ENCODE measurements at places on chromosomes 5 and 9. TPM values are rescaled to one million over a fixed set of nuclear protein-coding genes. Genes with fewer than 3 reads are reported as not detected.

The EIF4EBP3 gene
- 18.5 TPM for total RNA-seq

The WNK2 gene
- 201 TPM for total RNA-seq

The EGFLAM gene
- total RNA-seq, result 0.46 TPM

The CCL21 gene
- 45.9 TPM for total RNA-seq

The NPR3 gene
- 24.0 TPM for total RNA-seq

The SPATA31C1 gene
- not detected for total RNA-seq

The PCDHGC4 gene
- 1.6 TPM for total RNA-seq

The ZFP37 gene
- total RNA-seq, result 0.43 TPM

The MAMDC4 gene
- total RNA-seq, result 15.4 TPM

The TMC1 gene
- total RNA-seq, result 0.77 TPM

The FAM78A gene
- 1.4 TPM for total RNA-seq

The ZNF618 gene
- 6.2 TPM for total RNA-seq

The HAPLN1 gene
- total RNA-seq, result 1.5 TPM

The PFN3 gene
- total RNA-seq, result not detected

The ZCCHC10 gene
- 29.2 TPM for total RNA-seq

The IL13 gene
- not detected for total RNA-seq

The NUP188 gene
- total RNA-seq, result 36.7 TPM

The BARHL1 gene
- not detected for total RNA-seq

The PRLR gene
- 10.3 TPM for total RNA-seq

Data from mucosa of descending colon (tissue), 3 donors.